ENCODE measurements at places on chromosomes 4 and X.

- no peak for DNase-seq
Observed at GRCh38 chr4:173176010-173176409, 7.4 kb downstream of the GALNT7 start.

DNA sequence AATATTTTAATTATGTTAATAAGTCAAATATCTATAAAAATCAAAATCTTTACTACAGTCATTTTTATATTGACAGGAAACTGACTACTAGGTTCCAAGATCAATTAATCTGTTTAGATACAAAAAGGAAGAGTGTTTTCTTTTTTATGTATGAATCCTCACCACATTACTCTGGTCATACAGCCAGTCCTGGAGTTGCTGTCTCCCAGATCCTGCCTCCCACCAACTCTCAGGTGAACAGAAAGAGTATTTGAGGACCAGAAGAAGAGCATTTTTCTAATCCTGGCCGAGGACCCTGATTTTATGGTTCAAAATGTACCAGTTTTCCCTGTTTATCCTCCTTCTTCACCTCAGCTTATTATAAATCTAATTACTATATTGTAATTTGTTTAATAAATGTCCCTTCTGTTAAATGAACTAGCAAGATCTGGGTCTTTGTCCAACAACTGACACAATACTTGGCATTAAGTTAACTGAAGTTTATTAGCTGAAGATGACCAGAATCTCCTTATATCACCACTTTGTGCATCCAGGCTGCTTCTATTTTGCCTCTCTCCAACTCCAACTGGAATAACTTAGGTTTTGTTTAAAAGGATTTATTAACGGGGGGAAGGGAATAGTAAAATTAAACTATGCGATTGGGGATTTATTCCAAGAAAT, 224.4 kb upstream of the PCDH7 start:
- DNase-seq: no peak

DNA sequence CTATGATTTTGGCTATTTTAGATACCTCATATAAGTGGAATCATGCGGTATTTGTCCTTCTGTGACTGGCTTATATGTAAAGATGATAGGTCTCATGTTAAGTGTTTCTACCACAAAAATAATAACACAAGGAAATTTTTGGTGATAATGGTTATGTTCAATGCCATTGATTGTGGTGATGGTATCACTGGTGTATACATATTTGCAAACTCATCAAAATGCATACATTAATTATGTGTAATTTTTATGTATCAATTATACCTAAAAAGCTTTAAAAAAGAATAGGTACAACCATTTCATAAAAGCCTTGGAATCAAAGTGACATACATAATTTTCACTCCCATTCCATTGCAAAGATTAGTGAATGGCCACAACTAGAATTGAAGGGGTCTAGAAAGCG, 178.3 kb upstream of the FMR1 start:
- no peak for DNase-seq

GRCh38 chr4:87003266-87003665, 68.5 kb downstream of the AFF1 start:
- no peak for DNase-seq

DNA sequence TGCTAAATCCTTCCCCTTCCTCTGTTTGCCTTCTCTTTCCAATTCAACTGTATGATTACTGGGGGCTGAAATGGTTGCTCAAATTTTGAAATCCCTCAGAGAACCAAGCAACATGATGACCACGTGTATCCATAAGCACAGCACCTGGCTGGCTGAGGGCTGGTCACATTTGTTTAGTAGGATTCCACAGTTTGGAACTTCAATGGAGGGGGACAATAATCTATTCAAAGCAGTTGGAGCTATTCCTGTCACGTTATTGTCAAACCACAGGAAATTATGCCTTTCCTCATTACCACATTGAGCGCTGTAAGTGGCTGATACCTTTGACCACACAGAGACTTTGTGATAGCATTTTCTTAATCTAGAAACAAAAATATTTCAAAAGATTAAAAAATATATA, 7.0 kb downstream of the TMSB4X start:
- no peak for DNase-seq

DNA sequence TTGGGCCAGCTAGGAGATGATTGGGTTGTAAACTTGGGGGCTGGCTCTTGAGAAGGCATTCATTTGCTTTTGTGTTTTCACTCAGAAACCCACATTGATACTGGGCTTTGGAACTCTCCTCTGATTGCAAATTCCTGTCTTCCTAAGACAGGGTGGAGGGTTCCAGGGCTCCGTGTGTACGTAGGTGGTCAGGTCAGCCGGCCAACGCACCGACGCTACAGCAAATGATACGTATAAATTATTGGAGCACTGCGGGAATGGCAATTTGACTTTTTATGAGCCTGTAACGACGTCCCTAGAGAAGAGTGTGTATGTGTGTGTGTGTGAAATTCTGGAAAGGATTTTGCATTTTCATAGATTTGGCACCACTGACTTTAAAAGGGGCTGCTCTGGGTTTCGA, 236.9 kb downstream of the SHOX start:
- no peak for DNase-seq

DNA sequence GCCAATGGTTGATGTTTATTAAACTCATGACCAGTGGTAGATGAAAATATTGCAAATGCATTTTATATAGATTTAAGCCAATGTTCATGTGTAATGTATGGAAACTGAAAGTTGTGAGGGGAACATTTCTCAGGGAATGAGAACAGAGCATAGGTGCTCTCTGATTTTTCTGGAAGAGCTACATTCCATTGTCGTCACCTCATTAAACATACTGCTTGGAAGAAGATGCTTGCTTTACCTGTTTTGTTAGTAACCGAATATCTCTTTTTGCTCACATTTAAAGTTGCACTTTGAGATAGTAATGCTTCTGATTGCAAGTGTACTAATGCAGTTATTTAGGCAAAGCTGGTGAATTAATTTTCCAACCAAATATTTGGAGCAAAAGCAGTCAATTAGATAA, 93.8 kb upstream of the CLCN4 start:
- DNase-seq: no peak

Measured in stimulated activated CD8-positive, alpha-beta memory T cell treated with anti-CD3 and anti-CD28 coated beads, Interleukin-15, amount 100 ng/mL, for 24 hours (primary cell).